ENCODE measurements at places on chromosomes 4 and X. TPM values are rescaled to one million over a fixed set of nuclear protein-coding genes. Genes with fewer than 3 reads are reported as not detected.

EMCN gene
- total RNA-seq: 40.8 TPM

NRK gene
- total RNA-seq: 0.28 TPM

FGFR3 gene
- total RNA-seq: 1.4 TPM

REELD1 gene
- not detected for total RNA-seq

GSPT2 gene
- total RNA-seq: 5.2 TPM

EBP gene
- total RNA-seq: 86.6 TPM

UGT2B15 gene
- not detected for total RNA-seq

GC gene
- not detected for total RNA-seq

CXCL13 gene
- total RNA-seq: not detected

CDKL5 gene
- total RNA-seq: 2.3 TPM
